ENCODE measurements at places on chromosomes 4 and X.

DNA sequence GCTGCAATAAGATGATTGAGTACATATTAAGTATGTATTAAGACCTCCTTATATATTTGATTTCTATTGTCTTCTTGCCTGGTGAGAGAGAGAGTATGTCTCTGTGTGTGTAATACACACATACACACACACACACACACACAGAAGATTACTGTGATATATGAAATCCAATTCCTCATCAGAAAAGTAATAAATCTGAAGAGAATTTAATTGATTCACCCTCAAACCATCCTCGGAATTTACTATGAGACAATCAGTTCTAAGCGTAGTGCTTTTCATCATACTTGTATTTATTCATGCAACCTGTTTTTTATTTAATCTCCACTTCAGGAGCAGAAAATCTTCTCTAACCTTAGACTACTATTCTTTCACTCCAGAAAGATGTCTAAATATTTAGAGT lies 62.3 kb upstream of the TLL1 start:
- no peak for DNase-seq

DNA sequence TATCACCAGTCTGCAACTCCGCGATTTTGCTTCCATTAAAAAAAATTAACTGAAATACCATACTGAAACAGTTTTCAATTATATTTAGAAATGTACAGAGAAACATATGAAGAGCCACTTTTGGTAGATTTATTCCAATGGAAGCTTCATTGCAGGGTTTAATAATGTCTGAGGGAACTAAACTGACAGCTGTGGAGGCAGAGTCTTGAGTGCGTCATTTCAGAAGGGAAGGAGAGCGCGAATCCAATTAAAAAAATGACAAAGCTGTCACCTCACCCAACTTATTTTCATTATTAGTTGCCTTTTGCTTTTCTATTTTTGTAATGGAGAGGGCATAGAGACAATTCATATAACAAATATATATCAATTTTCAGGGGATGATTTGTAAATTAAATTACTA lies 104.0 kb downstream of the UNC5C start:
- no peak for DNase-seq

- no peak for DNase-seq
Observed at GRCh38 chr4:146112389-146112788, 63.1 kb upstream of the LSM6 start.

DNA sequence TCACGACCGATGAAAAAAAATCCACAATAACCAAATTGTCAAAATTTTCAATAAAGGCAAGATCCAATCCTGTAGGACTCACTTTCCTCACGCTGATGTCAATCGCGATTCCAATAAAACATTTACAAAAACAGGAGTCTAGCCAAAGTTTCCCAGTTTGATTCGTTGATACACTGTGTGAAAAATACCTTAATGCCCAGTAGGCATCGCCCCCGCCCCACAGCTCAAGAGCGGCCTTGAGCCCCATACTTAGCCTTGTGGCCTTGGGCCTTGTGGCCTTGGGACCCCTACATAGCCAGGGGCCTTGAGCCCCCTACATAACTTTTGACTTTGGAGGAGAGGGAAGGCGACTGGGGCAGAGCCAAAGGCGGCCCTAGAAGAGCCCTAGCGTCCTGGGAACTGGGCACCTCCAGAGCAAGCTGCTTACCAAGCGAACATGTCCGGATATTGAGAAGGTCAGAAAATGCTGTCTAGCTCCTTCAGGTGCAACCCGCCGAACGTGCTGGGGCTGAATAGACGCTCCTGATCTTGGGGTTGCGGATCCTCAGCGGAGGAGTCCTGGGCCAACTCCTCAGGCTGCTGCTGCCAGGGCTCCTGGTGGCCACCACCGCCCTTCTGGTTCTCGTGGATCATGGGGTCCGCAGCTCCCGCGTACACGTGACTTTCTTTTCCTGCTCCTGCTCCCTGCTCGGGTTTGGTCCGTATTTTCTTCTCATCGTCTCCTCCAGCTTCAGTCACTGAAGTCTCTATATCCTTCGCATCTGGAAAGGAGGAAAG lies 62.9 kb downstream of the RHOXF2B start:
- no peak for DNase-seq

DNA sequence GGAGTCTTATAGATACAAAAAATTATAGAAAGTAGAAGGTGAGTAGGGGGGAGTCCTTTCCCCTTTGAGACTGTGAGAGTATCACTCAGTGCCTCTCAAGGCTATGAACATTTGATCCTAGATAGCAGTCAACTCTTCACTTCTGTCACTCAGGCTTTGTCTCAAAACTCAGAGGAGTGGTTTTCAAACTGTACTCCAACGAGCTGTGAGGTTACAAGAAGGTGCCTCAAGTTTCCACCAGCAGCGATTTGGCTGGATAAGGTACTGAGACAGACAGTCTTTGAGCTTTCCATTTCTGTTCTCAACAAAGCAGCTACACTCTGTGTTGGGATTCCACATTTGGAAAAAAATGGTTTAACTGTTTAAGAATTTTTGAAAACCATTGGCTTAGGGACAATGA lies 48.0 kb upstream of the NDST3 start:
- DNase-seq: no peak

- DNase-seq: no peak
Observed at GRCh38 chr4:139243448-139244365, 36.3 kb downstream of the MGARP start.

DNA sequence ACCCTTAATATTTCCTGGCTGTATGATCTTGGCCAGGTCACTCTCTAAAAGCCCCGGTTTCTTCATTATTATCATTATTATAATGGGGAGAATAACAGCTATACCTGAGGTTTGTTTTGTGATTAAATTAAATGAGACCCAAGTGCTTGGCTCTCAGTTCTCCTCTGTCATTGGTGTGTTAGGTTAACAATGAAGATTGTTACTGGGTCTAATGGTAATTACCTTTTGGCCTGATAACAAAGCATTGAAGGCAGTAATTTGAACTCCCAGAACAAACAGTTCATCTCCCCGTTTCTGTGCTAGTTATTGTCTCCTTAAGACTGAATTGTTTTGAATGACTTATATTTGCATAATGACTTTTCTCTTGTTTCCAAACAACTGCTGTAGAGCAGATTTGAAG lies 6.8 kb upstream of the ANAPC4 start:
- DNase-seq: no peak

DNA sequence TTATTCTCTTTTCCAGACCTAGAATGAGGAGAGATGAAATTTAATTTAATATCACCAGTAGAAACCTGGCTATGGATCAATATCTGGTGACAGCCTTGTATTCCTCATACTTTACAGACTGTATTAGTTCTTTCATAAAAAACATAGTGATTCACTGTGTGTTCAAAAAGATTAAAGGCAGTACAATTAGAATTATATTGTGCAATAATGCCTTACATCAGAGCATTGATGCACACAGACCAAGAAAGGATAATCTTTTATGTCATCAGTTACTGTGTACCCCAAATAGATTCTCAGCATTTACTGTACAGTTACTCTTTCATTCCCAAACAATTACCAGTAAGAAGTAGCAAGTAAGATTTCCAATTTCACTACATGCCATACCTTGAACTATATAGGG lies 260.5 kb upstream of the ANXA10 start:
- DNase-seq: no peak

GRCh38 chr4:169604131-169604900 lies 8.1 kb downstream of the NEK1 start:
- DNase-seq: no peak

GRCh38 chr4:156321203-156321602 lies 367.5 kb upstream of the CTSO start:
- no peak for DNase-seq

GRCh38 chrX:50680990-50681389 lies 133.0 kb downstream of the SHROOM4 start:
- no peak for DNase-seq

DNA sequence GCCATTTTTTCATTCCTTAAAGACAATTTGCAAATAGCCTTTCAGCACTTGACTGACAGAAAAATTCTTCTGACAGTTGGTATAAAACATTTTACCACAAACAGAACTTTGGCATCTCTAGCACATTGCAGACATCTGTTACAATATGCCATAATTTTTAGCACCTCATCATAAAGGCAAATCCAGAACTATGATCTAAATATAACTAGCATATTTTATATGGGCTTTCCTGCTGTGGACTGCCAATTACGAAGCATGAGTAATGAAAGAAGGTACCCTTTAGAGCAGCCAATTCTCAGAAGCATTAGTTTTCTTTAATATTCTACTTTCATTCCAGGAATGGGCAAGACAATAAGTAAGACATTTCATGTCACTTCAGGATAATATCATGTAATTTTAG lies 647.4 kb upstream of the GALNT7 start:
- no peak for DNase-seq

DNA sequence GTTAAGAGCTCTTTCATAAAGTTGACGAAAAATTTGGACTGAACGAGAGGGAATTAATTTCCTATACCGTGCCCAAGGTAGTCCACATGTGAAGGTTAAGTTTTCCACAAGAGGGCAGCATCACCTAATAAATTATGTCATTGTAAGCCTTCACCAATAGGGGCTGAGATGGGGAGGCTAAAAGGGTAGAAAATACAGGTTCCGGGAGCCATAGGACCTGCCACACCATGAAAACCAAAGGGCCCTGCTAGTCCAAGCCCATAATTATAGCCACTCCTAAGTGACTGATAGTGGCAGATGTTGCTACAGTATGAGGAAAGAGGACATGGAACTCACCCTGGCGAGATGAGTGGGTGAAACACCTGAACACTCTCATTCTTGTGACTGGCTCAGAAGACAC lies 122.2 kb downstream of the SHROOM4 start:
- no peak for DNase-seq

GRCh38 chrX:340641-341423 lies 22.2 kb upstream of the GTPBP6 start:
- no peak for DNase-seq

- DNase-seq: no peak
Observed at GRCh38 chrX:19563327-19563726, 48.0 kb upstream of the MAP3K15 start.

DNA sequence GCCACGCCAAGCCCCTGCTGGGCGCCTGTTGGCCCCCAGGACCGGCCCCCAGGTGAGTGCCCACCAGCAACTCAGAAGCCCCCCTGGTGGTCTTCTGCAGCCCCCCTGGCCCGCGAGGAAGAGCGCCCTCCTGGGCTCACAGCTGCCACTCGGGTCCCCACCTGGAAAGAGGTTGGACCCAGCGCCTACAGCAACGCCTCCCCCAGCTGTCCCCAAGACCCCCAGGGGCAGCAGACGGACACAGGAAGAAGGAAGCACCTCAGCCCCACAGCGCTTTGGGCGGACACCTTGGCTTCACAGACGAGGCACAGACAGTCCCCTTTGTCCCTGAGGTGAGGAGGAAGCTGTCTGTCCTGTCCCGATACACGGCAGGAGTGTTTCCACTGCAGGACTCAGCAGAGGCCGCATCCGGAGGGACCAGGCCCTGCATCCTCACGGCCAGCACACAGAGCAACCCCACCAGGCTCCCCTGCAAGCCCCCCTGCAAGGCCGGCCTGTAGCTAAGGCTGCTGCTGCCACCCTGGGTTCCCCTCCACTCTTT lies 115.6 kb upstream of the NKX1-1 start:
- DNase-seq: no peak

DNA sequence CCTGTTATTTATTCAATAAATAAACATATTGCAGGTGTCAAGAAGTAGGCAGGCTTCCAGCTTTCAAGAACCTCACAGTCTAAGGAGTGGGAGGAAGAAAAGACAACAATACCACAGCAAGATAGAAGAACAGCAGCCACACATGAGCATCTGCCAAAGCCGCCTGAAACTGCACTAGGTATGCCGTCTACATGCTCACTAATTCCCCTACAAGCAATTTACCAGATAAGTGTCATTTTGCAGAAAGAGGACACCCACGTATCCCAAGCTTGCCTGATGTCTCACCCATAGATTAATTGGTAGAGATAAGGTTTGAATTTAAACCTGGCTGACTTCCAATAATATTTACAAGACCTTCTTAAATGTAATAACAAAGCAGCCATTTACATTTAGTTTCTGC lies 439.4 kb upstream of the CPEB2 start:
- DNase-seq: no peak

GRCh38 chrX:131675596-131676194 lies 131.8 kb downstream of the OR13H1 start:
- DNase-seq: no peak

GRCh38 chr4:84985952-84986351 lies 19.5 kb upstream of the WDFY3 start:
- no peak for DNase-seq

DNA sequence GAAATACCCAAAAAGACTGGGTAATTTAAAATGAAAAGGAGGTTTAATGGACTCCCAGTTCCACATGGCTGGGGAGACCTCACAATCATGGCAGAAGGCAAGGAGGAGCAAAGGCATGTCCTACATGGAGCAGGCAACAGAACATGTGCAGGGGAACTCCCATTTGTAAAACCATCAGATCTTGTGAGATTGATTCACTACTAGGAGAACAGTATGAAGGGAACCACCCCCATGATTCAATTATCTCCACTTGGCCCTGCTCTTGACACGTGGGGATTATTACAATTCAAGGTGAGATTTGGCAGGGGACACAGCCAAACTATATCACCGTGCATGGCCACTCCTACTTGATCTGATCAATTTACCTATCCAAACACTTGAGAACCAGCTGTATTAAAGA lies 131.5 kb upstream of the LDB2 start:
- no peak for DNase-seq
